ENCODE measurements at places on chromosomes 13 and 19. TPM values are rescaled to one million over a fixed set of nuclear protein-coding genes. Genes with fewer than 3 reads are reported as not detected.

Gene ZNF829
- 0.06 TPM for polyA plus RNA-seq

DNA sequence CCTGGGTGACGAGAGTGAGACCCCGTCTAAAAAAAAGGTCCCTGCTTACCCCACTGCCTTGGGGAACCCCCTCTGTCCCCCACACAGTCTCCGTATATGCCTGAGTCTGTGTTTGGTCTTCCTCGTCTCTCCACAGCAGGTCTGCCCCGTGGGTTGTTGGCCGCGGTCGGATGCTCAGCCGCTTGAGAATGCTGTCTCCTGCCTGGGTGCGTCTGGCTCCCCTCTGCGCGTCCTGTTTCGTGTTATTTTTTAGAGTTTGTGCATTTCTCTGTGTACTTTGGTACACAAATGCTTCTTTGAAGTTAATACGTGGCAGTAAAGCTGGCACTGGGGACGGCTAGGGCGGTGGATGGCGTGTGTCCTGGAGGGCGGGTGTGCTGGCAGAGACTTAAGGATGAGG is 34.9 kb downstream of the KDM4B start:
- no peak for DNase-seq

DNA sequence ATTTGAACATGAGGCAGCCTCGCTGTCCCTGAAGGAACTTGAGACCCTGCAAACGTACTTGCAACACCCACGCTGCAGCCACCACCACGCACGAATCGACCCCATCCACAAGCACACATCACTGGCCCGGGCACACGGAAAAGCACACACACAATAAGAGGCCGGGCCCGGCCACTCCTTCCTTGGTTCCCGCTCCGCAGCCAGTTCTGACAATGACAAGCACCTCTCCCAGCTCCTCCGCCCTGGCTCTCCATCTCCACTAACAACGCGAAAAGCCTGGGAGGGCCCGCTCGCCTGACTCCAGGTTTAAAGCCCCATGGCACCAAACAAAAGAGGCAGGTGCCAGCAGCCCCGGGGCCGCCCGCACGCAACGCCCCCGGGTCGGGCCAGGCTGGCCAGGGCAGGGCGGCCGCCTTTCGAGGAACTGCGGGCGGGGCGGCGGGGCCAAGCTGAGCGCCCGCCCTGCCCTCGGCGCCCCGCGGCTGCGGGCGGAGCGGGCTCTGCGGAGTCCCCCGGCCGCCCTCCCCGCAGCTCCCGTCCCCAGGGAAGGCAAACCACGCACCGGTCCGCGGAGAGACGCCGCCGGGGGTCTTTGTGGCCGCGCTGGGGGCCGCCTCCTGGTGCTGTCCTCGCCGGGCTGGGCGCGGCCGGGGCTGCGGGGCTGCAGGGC is 495 bp downstream of the DCLK1 start:
- no peak for DNase-seq

DNA sequence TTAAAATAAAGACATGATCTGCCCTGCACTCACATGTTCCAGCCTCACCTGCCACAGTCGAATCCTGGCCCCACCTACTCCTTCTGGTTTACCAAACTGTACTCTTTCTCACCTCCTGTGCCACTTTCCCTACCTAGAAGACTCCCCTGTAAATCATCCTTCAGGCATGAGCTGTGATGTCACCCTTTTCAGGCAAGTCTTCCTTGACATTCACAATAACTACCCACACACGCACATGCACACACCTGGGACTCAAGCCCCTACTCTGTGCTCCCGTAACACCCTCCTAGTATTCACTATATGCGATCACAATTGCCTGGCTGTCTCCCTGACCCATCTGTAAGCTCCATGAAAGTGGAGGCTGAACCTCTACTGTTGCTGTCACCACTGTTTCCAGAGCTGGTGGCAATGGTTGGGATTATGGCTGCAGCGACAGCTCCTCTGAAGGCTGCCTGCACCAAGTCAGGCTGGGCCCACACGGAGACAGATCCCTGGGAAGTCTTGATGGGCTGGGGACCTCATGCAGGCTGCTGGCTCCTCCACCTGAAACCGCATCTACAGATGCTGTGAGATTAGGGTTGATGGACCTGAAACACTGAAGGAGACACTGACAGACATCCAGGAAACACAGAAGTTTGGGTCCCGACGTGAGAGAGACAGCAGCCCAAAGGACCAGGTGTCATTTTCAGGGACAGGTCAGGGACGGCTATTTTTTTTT is 611.1 kb downstream of the UQCRFS1 start:
- DNase-seq: no peak

DNA sequence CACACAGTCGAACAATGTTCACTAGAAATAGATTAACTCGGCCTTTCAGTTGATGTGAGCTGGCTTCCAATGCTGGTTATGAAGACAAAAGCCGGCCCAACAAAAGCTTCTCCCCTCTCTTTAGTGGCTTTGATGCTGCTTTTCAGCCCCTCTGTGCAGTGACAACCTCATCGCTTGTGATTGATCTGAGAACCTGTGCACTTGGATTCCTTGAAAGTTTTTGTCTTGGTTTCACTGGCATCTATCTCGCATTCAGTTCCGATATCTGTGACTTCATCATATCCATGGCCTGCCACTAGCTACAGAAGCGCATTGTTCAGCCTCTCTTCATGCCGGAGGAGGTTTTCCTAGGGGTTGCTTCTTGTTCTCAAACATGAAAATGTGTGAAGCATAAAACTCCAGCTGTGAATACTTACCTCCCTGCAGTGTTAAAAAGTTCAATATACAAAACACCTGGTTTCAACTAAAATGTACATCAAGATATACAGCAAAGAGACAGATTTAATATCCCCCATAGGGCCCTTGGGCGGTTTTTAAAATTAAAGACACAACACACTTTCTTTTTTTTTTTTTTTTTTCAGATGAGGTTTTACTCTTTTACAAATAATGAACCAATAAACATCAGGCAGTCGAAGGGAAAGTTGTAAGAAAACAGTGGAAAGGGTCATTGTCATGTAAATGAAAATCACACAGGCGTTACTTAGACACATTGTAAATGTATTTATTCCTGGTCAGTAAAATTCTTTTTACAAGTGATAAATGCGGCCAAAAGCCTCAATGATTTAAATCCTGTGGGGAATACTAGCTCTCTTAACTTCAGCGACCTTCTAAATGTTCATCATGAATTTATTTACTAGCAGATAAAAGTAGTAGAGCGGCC is 1252.8 kb downstream of the EFNB2 start:
- DNase-seq: no peak

Gene ZNF729
- not detected for polyA plus RNA-seq

DNA sequence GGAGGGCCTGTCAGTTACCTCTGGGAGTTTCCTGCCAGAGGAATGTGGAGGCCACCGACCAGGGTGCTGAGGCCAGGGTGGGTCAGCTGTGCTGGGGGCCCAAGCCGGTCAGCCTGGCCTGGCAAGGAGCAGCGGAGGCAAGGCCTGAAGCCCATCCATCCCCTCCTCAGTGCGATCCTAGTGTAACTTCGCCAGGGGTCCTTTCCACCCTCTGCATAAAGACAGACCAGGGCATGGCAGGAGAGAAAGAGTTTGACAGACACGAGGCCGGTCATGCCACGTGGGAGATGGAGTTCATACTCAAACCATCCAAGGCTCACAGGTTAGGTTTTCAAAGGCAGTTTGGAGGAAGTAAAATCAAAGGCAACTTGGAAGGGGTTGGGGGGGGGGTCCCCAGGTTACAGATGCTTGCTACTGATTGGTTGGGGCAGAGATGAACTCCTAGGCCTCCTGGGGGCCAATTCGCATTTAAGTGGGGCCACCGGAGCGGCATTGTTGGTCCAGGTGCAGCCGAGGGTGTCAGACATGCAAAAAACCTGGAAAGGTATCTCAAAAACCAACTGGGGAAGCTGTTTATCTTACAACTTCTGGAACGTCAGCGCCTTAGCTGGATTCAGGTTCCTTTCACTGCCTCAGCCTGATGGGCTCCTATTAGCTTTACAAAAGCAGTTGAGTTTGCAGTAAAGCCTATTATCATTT is 36.8 kb upstream of the DPRX start:
- no peak for DNase-seq

DNA sequence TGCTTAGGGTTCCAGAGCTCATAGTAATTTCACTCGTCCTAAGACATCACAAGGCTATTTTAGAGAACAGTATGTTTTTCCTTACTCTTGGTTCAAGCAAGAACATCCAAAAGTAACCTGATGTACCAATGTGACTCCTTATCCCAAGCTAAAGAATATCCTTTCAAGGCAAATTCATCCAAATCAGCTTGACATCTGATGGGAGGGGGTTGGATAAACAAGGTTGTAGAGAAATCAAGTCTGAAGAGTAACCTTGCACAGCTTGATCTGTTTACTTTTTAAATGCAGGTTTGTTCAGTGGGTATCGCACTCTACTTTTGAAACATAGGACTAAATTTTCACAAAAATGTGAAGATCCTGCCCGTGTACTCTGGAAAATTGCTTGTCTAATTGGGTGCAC is 201.2 kb downstream of the GGACT start:
- no peak for DNase-seq

Gene CGB2
- polyA plus RNA-seq: not detected

DNA sequence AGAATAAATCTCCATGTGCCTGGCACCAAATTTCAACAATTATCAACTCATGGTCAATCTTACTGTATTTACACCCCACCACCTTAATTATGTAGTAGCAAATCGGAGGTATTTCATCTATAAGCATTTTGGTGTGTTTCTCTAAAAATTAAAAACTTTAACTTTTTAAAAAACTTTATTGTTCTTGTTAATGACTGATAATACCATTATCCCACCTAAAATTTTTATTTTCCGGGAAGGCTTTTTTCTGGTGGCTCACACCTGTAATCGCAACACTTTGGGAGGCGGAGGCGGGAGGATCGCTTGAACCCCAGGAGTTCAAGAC is 453 bp upstream of the PDCD2L start:
- no peak for DNase-seq

GRCh38 chr13:72920097-72920496 is 138.2 kb downstream of the PIBF1 start:
- DNase-seq: no peak

Gene NDFIP2
- polyA plus RNA-seq: 49.8 TPM

DNA sequence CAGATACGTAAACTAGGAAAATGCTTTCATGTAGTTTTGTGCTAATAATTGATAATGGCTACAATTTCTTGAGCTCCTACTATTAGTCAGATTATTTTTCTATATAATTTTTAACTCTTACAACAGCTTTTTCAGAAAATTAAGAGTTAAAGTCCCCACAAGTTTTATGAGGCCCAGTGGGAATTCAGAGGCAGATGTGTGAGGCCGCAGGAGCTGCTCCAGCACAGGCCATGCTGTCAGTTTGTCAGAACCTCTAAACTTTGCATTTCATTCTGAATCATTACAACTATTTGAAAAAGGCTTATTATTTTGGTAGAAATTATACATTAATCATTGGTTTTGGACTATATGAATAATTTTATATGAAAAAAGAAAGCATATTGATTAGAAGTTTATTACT is 370.8 kb downstream of the MYO16 start:
- no peak for DNase-seq

DNA sequence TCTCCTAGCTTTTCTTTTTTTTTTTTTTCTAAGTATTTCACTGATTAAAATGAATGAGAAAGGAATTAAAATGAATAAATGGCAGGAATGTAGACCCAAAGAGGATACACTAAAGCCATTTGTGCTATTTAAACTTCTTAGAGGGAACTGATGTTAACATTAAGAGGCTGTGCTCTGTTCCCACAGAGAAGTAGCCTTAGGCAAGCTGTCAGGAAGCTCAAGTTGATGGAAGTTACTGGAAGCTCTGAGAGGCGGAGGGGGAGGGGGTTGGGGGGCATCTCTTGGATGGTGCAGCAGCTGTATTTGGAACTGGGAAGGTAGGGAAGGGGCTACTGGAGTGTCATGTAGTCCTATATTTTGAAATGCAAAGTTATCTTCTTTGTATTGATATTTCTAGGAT is 168.2 kb downstream of the DNAJC15 start:
- no peak for DNase-seq

DNA sequence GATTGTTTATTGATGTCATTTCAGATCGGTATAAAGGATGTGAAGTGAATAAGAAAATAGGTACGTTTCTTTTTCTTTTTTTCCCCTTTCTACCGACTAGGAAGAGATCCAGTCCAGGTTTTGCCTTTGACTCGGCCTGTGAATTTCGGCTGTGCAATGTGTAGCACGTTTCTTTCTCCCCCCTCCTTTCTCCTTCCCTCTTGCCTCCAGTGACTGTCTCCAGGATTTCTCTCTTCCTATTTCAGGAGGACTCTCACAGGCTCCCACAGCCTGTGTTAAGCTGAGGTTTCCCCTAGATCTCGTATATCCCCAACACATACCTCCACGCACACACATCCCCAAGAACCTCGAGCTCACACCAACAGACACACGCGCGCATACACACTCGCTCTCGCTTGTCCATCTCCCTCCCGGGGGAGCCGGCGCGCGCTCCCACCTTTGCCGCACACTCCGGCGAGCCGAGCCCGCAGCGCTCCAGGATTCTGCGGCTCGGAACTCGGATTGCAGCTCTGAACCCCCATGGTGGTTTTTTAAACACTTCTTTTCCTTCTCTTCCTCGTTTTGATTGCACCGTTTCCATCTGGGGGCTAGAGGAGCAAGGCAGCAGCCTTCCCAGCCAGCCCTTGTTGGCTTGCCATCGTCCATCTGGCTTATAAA is at the start of gene GPC6:
TSS of gene GPC6 (plus strand) at position 185 of the 657 bp plus-strand sequence.
- no peak for DNase-seq

DNA sequence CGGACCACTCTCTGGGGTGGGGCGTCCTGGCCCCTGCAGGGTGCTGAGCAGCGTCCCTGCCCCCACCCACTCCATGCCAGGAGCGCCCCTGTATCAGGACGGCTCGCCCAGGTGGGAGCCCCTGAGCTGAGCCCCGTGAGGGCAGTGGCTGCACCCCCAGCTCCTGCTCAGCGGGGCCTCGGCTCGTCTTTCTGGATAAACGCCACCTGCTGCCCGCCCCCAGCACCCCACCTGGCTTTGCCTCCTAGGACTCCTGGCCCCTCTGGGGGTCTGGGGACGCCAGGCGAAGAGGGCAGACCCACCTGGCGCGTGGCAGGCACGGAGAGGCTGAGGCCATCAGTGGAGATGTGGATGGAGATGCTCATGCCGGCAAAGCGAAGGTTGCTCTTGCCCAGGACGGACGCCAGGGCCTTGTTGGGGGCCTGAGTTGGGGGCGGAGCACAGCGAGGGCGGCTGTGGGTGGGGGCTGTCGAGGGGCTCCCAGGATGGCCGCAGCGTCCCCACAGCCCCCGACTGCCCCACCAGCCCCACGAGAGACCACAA is 22.3 kb downstream of the SHC2 start:
- no peak for DNase-seq

DNA sequence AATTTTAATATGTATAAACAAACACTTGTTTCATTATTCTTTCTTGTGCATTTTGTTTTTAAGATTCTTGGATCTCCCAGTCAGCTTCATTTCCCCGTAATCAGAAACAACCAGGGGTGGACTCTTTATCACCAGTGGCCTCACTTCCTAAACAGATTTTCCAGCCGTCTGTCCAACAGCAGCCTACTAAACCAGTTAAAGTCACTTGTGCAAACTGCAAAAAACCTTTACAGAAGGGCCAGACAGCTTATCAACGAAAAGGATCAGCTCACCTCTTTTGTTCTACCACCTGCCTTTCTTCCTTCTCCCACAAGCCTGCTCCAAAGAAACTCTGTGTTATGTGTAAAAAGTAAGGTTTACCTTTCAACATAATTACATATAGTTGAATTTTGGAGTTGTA is 44.3 kb downstream of the ZMYM2 start:
- no peak for DNase-seq

Data from GM12878 (cell line).